ENCODE measurements at places on chromosomes 5 and 9.

- no peak for DNase-seq
Observed at GRCh38 chr5:53071738-53072137, 37.8 kb downstream of the MOCS2 start.

- DNase-seq = no peak
Observed at GRCh38 chr5:135153661-135154060, 119.6 kb upstream of the PITX1 start.

GRCh38 chr9:124008303-124008693, 3.3 kb upstream of the LHX2 start:
- DNase-seq = no peak

DNA sequence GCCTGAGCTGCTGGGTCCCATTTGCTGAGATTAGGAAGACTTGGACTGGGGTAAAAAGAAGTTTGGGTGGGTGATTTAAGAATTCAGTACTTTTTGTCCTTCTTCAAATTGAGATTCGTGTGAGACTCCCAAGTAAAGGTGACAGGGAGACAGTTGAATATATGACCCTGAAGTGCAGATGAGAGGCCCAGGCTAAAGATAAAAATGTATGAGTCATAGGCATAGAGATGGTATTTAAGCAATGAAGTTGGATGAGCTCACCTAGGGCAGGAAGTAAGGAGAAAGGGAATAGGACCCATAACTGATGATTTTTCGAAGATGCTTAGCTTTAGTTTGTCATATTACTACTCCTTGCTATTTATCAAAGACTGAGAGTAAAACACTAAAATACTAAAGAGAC, 255.9 kb upstream of the ADRA1B start:
- DNase-seq = no peak

- peak; percentile 28 for DNase-seq
Observed at GRCh38 chr5:33153831-33154230, 286.9 kb upstream of the TARS1 start.

- no peak for DNase-seq
Observed at GRCh38 chr9:105496826-105497225, 49.0 kb downstream of the FSD1L start.

- DNase-seq = peak; percentile 2
Observed at GRCh38 chr5:145101246-145101645, 733.9 kb downstream of the PRELID2 start.

DNA sequence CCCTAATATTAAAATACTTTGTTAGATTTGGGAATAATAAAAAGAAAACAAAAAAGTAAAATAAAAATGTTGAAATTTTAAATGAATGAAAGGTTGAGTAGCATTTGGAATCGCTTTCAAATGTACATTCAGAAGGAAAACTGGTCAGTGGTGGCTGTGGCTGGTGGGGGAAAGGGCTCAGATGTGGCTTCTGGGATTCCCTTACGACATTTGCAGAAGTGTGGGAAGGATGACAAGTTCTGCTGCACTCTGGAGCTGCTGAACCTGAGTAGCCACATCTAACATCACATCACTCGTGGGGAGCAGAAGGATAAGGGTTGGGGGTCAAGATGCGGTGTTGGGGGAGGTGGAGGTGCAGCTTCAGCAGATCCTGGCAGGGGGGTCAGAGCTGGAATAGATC, 25.6 kb upstream of the CAST start:
- no peak for DNase-seq

DNA sequence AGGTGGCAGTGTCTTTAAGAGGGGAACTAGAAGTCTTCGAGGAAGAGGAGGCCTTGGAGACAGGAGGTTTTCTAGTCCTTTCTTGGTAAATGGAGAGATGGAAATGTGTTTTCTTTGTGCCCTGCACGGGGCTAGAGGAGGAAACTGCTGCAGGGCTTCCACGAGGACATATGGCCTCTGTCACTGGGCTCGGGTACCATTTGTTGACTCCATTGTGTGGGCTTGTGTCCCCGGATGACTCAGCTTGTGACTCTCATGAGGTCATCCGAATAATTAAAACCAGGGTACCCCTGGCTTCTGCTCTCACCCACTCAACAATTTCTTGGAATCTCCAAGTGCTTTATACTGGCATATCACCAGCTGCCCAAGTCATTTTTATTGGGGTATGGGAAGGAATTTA, 261.7 kb downstream of the KIF4B start:
- no peak for DNase-seq

GRCh38 chr5:16889972-16890519, 46.0 kb downstream of the MYO10 start:
- DNase-seq = no peak

DNA sequence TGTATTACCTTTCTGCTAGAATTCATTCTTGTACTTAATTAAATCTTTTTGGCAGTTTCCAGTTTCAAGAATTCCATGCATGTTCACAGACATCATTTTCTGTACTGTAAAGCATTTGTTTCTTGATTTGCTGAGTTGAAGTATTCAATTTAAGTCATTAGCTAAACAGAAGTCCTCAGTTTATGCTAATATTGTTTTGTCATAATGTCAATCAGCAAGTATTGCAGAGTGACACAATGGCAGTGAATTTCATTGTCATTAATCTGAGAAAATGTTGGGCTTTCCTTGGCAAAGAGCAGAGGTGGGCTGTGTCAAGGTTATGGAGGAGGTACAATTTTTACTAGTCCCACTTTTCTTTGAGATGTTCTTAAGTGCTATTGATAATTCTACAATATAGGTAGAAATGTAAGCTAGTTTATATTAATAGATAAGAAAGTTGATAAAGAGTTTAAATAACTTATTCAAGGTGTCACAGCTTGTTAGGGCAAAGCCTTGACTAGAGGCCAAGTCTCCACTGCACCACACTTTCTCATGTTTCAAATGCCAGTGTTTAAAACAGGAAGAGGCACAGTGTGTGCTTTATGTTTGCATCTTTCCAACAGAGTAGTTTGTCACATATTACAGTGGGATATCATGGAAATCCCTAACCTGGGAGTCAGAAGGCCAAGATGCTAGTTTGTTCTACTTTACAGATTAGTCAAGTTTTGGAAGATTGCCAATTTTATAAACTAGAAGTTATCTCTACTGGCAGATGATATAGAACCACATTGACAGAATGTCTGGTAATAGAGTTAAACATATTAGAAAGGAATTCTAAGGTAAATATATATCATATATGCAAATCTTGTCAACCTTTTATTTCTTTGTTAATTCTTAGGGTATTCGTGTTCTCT, 56.3 kb downstream of the SLF1 start:
- no peak for DNase-seq

- DNase-seq = peak; percentile 94
Observed at GRCh38 chr5:176533390-176533789, 3.8 kb downstream of the RNF44 start.

DNA sequence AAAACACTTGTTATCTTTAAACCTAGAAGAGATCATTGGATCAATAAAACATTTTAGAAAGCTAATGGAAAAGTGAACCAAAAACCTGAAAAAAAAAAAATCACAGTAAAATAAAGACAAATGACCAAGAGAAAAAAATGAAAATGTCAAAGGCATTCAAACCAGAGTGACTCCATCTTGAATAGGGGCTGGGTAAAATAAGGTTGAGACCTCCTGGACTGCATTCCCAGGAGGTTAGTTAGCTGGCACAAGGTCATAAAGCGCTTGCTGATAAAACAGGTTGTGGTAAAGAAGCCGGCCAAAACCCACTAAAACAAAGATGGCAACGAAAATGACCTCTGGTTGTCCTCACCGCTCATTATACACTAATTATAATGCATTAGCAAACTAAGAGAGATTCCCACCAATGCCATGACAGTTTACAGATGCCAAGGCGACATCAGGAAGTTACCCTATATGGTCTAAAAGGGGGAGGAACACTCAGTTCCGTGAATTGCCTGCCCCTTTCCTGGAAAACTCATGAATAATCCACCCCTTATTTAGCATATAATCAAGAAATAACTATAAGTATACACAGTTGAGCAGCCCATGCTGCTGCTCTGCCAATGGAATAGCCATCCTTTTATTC, 116.7 kb upstream of the NEK6 start:
- no peak for DNase-seq

- DNase-seq = no peak
Observed at GRCh38 chr9:37679649-37680402, 29.1 kb downstream of the FRMPD1 start.

DNA sequence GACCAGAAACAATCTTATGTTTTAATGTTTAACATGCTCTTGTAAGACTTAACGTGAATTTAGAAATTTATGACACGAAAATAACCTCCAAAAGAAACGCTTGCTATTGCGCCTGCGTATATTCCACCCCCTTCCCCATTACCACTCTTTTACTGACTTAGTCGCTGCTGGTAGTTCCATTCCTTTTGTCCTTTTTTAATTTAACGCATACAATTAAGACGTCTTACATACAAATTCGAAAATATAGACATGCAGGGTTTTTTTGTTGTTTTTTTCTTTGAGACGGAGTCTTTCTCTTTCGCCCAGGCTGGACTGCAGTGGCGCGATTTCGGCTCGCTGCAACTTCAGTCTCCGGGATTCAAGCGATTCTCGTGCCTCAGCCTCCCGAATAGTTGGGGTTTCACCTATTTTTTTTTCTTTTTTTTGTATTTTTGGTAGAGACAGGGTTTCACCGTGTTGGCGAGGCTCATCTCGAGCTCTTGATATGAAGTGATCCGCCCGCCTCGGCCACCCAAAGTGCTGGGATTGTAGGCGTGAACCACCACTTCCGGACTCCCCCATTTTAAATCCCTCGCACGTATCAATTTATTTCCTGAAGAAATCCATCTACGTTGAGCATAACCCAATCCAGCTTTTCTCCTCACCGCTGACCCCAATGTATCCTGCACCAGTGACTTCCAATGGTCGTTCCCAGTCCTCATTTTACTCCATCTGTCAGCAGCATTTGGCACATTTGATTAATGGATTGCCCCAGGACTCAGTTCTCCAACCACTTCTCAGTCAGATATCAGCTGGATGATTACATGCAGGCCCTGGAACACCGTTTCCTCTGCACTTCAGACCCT, 684 bp upstream of the MED7 start:
- peak; percentile 83 for DNase-seq

- no peak for DNase-seq
Observed at GRCh38 chr5:72884892-72885291, 68.4 kb downstream of the TNPO1 start.

- DNase-seq = no peak
Observed at GRCh38 chr9:78707080-78707479, 410.2 kb downstream of the PSAT1 start.

DNA sequence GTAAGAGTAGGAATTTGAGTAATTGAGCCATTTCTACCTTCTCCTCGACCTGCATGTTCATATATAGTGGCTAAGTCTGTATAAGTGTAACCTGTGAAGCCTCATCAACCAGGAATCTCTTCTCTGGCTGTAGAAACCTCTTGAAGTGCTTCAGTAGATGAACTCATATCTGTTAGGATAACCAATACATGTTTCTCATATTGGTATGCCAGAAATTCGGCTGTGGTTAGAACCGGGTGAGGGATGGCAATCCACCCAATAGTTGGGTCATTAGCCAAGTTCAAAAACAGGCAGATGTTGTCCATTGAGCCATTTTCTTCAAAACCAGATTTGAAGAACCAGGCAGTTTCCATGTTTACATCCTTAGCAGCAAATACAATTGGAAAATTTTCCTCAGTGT, 28.9 kb upstream of the GSN start:
- DNase-seq = no peak

DNA sequence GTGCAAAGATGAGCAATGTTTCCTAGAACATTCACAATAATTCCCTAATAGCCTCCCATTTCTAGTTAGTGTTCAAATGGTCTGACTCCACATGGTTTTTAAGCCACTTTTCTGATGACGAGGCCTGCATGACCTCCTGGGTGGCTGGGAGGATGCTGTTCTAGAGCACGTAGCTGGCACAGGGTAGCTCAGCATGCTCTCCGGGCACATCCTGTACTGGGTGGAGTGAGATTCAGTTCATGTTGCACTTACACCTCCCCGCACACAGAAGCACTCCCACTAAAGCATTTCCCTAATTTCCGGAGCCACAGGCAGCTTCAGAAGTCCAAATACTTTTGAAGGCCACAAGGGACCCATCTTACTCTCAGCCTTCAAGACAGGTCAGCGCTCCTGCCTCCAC, 159.8 kb upstream of the LHFPL2 start:
- no peak for DNase-seq

DNA sequence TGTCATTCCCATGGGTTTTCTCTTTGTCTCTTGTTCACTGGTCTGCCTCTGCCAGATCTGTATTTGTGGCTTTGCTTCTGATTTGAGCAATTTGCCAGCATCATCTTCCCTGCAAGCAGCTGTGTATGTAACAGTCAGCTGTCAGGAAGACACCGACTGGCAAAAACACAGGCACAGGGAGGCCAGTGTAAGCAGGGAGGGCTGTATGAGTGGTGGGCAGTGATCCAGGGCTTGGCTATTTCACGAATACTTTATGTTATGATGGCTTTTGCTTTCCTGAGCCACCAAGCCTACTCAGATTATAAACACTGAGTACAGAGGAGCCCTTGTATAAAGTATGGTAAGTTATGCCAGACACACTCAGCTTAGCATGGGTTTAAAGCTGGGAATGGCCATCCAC, 11.6 kb downstream of the BNIP1 start:
- DNase-seq = no peak

- no peak for DNase-seq
Observed at GRCh38 chr5:153937661-153938060, 101.0 kb downstream of the FAM114A2 start.

DNA sequence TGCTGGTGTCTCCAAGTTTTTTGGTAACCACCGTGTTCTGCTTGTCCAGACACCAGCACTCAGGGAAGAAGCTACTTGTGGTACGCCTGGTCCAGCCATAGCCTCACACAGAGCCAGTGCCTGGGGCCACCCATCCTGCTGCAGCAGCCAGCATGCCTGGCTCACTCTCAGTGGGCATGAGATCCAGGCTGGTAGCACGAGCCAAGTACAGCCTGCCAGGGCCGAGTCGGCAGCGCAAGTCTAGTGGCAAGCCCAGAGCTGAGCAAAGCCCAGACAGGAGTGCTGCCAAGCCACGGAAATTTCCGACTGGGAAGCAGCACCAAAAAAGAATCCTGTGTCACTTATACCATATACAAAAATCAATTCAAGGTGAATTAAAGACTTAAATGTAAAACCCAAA, 36.3 kb upstream of the FBXL17 start:
- DNase-seq = no peak

DNA sequence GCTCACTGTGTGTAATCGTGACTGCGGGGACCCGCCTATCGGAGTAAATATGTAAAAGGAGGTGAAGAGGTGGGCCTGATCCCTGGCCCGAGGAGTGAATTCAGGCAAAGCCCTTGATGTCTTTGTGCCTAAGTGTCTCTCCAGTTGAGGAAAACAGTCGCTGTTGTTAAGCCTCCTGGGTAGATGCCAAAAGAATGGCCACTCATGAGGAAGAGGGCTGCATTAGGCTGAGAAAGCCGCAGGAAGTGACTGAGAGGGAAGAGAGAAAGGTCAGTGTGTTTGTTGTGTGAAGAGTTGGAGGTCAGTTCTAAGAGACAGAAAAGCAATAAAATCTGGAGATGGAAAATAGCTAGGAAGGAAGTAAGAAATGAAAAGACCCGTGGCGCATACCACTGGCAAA, 35.8 kb upstream of the PIP5K1B start:
- no peak for DNase-seq

GRCh38 chr9:77521091-77521490, 127.0 kb downstream of the GNA14 start:
- DNase-seq = no peak
